ENCODE measurements at places on chromosomes 11 and 22.

DNA sequence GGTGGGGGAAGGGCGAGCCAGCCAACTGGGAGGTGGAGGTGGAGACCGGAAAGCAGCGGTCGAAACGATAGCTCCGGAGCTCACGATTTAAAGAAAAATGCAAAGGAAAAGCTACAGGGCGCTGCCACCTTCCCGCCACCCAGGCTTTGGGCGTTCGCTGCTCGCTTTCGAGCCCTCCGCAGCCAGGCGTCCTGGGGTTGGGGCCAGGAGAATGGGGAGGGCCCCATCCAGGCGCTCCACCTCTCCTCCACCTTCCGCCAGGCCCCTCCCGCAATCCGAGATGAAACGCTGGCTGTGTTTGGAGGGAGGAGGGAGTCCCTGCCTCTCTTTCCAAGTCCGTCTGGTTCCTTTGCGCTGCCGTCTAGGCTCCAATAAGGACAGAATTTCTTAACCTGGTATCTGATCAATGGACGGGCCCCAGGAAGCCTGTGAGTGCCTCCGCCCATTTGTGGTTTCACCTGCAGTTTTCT, 483 bp upstream of the ABTB2 start:
- DNase-seq: peak; percentile 54

DNA sequence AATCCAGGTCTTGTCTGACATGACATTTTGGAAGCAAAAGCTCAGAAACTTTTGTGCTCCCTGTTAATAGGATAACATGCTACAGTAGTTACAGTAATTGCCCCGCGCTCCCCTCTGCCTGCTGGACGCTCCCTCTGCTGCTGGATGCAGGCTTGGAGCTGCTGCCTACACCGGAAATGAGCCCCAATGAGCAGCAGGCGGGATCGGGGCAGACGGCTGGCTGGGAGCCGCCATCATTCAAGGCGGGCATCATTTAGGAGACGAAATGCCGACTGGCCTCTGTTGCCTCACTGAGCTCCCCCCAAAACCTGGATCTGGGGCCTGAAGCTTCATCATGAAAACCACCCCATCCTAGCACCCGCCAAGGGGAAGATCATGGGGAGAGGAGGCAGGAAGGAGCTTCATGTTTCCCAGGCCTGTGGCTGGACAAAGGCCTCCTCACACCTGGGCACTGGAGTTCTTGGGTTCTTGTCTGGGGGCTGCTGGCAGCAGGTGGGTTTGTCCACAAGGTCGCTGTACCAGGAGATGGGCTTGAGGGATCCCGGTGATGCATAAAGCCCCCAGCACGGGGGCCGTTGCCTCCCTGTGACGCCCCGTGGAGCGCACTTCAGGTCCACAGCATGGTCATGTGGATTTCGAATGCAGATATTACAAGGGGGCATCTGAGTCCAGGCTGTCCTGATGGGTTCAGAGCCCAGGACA, 664.3 kb downstream of the BRD1 start:
- DNase-seq: no peak

DNA sequence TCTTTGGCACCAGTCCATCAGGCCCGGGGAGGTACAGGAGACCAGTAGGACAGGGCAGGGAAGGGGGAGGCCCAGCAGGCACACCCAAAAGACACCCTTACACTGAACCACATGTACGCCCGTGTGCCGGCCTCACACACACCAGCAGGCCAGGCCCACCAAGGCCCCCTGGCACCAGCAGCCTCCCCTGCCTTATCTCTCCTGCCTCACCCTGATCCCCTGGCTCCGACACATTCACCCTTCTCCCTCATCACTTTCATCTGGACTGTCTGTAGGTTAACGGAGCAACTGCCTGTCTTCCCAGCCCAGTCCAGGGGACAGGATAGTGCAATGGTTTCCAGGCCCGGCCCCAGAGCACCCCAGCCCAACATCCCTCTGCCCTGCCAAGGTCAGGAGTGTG, 4.9 kb downstream of the CDKN1C start:
- no peak for DNase-seq

GRCh38 chr22:40694411-40694810, 15.1 kb downstream of the MCHR1 start:
- no peak for DNase-seq

DNA sequence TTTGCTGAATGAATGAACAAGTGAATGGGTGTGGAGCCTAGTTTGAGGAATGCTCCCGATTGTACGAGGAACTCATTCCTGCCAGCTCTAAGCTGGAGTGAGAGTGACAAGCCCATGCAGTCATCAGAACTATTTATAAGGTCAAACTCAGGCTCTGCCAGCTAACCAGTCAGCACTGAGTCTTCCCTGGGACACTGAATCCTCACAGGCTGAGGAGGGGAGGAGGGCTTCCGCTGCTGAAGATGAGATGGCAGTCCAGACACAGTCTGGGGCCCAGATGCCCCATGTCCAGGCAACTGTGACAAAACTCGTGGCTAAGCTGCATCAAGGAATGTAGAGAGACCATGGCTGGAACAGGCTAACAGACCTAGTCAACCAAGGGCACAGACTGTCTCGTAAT, 4.0 kb downstream of the LRP4 start:
- peak; percentile 73 for DNase-seq

DNA sequence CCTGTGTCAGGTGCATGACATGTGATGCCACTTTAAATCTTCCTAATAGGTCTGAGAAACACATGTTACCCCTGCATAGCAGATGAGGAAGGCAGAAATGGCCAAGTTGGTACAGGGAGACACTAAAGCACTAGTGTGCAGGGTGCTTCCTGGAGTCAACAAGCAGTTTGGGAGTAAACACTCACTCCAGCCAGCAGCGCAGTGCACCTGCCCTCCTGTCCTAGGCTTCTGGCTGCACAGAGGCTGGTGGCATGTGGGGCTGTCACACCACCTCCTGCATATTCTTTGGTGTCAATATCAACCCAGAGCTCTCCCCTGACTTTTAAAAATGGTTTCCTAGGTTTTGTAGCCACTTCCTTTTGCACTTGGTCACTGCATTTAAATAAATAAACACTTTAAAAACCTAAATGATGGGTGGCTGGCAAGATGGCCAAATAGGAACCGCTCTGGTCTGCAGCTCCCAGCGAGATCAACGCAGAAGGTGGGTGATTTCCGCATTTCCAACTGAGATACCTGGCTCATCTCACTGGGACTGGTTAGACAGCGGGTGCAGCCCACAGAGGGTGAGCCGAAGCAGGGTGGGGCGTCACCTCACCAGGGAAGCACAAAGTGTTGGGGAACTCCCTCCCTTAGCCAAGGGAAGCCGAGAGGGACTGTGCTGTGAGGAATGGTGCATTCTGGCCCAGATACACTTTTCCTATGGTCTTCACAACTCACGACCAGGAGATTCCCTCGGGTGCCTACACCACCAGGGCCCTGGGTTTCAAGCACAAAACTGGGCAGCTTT, 33.5 kb downstream of the GAB4 start:
- no peak for DNase-seq

DNA sequence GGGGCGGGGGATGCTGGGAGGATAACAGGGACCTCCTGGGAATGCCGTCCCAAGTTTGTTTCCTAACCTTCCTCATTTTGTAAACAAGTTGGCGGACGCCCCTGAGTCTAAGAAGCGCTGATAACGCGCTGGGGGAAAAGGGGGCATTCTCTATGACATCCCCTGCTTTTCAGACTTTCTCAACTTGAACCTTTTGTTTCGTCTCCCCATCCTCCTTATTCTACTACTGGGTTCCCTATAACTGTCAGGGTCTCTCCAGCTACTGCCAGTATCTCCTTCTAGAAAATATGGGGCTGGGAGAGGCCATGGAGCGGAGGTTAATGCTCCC, 654 bp downstream of the TMEM86A start:
- no peak for DNase-seq

GRCh38 chr11:75816561-75817239, 1.7 kb downstream of the UVRAG start:
- DNase-seq: no peak

GRCh38 chr11:14422052-14422813, 63.2 kb upstream of the RRAS2 start:
- DNase-seq: peak; percentile 100

GRCh38 chr22:46737105-46737975, 712 bp downstream of the CERK start:
- peak; percentile 38 for DNase-seq

DNA sequence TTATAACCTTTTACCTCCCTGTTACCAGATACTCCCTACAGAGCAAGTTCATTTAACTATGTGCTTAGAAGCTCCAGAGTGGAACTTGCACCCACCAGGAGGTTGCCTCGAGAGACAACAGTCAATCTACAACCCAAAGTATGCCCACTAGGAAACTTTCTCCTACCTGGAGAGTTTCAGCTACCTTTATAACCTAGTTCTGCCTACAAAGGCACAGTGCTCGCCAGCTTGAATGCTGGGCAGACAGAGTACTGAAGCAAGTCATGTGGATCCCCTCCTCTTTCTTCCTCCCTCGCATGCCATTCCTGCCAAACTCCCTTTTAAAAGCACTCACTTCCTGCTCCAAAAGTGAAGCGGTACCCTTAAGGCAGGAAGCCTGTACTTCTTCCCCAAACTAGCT, 258.9 kb downstream of the SWAP70 start:
- DNase-seq: peak; percentile 8

DNA sequence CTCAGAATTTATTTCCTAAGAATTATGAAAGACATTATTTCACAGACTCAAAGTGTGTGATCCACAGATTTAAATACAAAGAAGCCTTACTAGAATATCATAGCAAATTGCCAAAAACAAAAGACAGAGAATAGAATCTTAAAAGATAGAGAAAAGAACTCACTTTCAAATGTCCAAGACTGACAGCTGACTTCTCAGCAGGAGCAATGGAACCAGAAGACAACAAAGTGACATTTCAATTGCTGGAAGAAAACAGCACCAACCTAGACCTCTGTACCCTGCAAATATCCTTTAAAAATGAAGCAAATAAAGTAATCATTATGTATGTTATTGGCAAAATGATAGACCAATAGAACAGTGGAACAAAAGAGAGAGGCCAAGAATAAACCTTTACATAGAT, 109.2 kb downstream of the TTC17 start:
- no peak for DNase-seq

DNA sequence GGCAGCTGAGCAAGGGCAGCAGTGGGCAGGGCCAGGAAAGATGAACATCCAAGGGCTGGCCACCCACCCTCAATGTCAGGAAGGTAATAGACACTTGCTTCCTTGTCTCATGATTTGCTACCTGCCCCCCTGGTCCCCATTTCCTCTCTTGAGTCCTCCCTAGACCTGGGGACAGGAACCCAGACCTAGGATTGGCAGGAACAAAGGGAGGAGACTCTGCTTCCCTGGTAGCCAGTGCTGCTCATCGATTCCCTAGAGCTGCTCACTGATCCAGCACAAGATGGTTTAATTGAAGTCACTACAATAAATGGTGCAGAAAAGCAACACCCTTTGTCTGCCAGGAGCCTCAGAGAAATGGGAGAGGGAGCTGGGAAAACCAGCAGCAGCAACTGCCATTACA, 67.8 kb upstream of the CHST1 start:
- DNase-seq: no peak

DNA sequence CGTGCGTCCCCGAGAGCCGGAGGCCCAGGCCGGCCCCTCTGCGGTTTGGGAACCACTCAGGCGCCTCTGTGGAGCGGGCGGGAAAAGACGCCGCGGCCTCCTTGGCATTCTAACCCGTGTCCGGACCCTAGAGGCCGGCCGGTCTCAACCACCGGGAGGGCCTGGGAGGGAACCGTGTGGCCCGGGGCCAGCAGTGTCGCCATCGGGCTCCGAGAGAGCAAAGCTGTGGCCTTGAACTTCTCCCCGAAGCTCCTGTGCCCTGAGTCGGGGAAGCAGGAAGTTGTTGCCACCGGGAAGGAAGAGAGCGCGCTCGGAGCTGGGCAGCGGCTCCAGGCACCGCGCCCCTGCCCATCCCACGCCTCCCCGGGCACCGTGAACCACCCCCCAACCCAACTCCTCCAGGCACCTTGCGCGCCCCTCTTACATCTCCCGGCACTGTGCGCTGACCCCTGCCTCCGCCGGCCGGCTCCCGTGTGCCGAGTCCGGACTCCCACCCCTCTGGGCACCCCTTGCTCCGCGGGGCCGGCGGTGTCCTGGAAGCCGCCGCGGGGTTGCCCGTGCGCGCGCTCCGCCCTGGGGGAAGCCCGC, 80.0 kb upstream of the PPARA start:
- no peak for DNase-seq

GRCh38 chr11:62428871-62429560, 10.2 kb downstream of the SCGB1A1 start:
- peak; percentile 61 for DNase-seq

DNA sequence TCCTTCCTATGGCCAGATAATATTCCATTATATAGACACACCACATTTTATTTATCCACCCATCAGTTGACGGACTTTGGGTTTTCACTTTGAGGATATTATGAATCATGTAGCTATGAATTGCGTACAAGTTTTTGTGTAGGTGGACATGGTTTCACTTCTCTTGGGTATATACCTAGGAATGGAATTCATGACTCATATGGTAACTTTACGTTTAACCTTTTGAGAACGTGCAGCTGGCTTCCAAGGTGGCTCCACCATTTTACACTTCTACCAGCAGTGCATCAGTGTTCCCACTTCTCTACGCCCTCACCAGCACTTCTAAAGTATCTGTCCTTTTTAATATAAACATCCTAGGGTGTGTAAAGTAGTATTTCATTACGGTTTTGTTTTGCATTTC, 112.0 kb downstream of the PLEKHA7 start:
- DNase-seq: no peak

- DNase-seq: peak; percentile 1
Observed at GRCh38 chr11:42596576-42597145, 715.1 kb upstream of the API5 start.

GRCh38 chr22:30718491-30718890, 23.8 kb downstream of the OSBP2 start:
- no peak for DNase-seq

- DNase-seq: no peak
Observed at GRCh38 chr11:64564947-64565889, 25.8 kb upstream of the SLC22A12 start.

- DNase-seq: no peak
Observed at GRCh38 chr11:13635804-13636203, 32.7 kb upstream of the FAR1 start.

DNA sequence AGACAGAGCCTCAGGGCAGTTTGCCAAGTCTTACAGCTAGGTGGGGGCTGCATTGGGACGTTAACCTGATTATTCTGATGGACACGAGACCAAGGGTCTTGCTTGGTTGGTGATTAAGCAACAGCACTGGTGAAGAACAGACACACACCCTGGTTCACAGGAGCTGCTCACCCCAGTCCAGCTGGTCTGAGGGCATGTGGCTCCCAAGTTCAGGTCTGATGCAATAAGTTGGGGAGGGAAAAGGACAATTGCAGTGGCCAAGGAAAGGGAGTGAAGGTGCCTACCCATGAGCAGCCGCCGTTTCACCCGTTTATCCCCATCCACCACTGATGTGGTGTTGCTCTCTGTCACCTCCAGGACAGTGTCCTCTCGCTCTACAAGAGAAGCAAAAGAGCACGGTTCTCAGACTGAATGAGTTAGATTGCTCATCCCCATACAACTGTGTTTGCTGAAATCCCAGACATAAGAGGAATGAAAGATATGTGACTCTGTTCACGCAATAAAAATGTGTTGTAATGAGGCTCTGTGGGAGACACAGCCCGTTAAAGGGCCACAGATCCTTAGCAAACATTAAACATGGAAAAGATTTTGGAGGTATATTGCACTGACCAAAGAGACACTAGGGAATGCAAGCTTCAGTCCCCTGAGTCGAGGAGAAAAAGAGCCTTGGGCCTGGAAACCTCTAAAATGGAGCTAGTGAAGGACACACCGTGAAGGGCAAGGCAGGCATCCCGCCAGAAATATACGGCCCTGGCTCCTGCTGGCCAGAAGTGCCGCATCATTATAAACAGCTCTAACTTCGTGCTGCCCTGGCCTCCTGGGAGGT, 25.6 kb downstream of the SCUBE2 start:
- peak; percentile 30 for DNase-seq

GRCh38 chr11:133835593-133836548, 9.4 kb downstream of the SPATA19 start:
- no peak for DNase-seq
